ENCODE measurements at places on chromosomes 1 and 21. TPM values are rescaled to one million over a fixed set of nuclear protein-coding genes. Genes with fewer than 3 reads are reported as not detected.

Gene ANGPTL3
- total RNA-seq: not detected

Gene TRIM46
- 19.1 TPM for total RNA-seq

Gene NR1I3
- not detected for total RNA-seq

Gene TGFB2
- not detected for total RNA-seq

Gene PDE9A
- total RNA-seq: 6.4 TPM

Gene LORICRIN
- total RNA-seq: not detected

Gene MAP10
- 2.9 TPM for total RNA-seq

Gene PUSL1
- total RNA-seq: 19.6 TPM

Gene YIPF1
- total RNA-seq: 17.1 TPM

Gene NPHS2
- not detected for total RNA-seq

Gene PODN
- total RNA-seq: not detected

Gene SKI
- 72.3 TPM for total RNA-seq

Gene LENEP
- 1.2 TPM for total RNA-seq

Gene LZIC
- 28.6 TPM for total RNA-seq

Gene C1orf115
- 1.8 TPM for total RNA-seq

Gene GLIS1
- not detected for total RNA-seq

Gene NFASC
- not detected for total RNA-seq

Gene CSMD2
- total RNA-seq: not detected

Gene TRPM2
- total RNA-seq: 37.3 TPM

Gene KLHDC8A
- total RNA-seq: not detected

Gene FGR
- 0.24 TPM for total RNA-seq

Gene SGIP1
- total RNA-seq: not detected

Gene RPS27
- total RNA-seq: 4,301 TPM

Gene PRAMEF8
- not detected for total RNA-seq

Gene NHLH1
- 0.18 TPM for total RNA-seq

Gene MMP23B
- total RNA-seq: 3.4 TPM

Gene OXCT2
- not detected for total RNA-seq

Gene C8B
- not detected for total RNA-seq

Gene CASZ1
- total RNA-seq: 8.8 TPM

Gene CAPN8
- not detected for total RNA-seq

Gene PLA2G5
- total RNA-seq: not detected

Gene LCE2C
- not detected for total RNA-seq

Gene GNAT2
- total RNA-seq: not detected

Gene IL24
- total RNA-seq: 0.60 TPM

Gene ALG14
- total RNA-seq: 2.1 TPM
